Colonic mucosa (tissue), 4 donors: ENCODE measurements at places on chromosomes 11 and 22.

GRCh38 chr11:132818951-132819350 is 713.4 kb downstream of the OPCML start:
- no peak for DNase-seq

GRCh38 chr22:45603619-45604018 is 68.0 kb upstream of the ATXN10 start:
- DNase-seq: no peak

GRCh38 chr22:48838376-48838775 is 989.3 kb downstream of the BRD1 start:
- no peak for DNase-seq

DNA sequence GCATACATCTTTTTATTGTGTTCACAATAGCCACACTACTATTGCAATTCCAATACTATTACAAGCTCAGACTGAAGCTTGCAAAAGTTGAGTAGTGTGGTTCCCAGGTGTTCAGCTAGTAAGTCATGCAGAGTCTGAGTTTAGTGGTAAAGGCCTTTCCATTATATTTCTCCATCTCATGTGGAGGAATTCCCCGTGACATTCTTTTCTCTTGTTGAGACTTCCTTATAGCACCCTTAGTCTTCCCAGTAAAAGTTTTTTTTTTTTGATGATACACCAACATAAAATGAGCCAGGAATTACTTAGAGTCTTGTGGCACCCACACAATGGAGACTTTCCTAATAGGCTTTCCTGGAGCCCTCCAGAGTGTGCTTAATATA is 110.8 kb downstream of the UVRAG start:
- no peak for DNase-seq

DNA sequence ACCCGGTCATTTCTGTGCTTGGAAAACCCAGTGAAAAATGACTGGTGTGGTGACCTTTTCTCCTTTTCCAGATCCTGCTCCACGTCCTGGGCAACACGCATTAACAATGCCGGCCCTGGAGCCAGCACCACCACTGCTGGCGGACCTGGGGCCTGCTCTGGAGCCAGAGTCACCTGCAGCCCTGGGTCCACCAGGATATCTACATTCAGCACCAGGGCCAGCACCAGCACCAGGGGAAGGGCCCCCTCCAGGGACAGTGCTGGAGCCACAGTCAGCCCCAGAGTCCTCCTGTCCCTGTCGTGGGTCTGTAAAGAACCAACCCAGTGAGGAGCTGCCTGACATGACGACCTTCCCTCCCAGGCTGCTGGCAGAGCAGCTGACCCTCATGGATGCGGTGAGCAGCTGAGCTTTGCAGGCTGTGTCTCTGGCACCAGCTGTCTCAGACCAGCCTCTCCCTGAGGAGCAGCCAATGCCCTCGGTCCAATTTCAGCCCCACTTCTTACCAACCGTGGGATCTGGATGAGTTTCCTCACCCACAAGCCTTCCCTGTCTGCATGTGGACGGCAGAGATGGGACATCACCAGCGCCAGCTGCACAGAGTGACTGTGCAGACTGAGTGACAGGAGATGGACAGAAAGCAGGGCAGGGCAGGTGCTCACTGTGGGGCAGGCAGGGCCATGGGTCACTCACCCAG is 1.9 kb downstream of the RGL4 start:
- DNase-seq: no peak

DNA sequence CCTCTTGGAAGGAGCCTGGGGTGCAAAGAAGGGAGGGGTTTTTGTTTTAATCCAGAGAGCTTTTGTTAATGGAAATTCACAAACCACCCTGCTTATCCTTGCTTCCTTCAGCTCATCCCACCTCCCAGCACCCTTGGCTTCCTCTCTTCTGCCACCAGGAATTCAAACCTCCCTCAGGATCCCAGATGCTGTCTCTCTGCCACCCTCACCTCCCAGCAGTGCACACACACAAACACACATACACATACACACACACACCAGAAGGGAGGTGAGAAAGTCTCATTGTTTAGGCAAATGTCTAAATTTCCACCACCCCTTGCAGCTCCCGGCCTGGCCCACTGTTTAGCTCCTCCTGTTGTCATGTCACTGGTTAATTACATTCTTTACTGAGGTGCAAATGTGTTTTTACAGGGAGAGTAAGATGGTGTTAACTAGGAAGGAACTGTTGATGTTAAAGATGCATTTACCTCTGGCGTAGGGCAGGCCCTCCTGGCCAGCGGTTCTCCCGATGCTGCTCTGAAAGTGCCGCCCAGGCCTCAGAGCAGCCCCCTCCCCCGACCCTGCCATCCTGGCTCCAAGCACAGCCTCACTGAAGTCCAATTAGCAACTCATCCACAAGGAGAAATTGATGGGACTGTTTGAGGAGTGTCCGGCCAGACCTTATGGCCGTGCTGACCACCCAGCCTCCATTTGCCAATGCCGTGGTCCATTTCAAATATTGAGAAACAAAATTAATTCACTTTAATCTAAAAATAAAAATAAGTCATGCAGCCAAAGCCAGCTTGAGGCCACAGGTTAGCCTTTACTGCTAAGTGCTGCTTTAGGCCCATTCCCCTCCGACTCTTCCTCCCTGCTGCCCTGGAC is 165.4 kb downstream of the FEZ1 start:
- no peak for DNase-seq

DNA sequence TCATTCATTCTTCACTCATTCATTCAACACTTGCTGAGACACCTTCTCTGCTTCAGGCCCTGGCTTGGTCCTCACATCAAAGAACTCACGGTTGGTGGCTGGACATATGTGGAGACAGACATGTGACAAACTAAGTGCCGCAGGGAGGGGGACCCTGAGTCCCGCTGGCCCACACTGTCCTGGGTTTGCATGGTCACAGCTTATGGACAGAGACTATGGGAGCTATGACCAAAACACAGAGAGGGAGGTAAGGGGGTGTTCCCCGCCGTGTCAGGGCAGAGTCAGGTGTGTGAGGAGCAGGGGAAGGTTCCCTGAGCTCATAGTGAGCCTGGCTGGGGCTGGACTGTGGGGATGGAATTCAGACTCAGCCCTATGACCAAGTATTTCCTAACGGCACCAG is 123.1 kb downstream of the MPPED1 start:
- DNase-seq: no peak
